ENCODE measurements at places on chromosomes 13 and 19.

DNA sequence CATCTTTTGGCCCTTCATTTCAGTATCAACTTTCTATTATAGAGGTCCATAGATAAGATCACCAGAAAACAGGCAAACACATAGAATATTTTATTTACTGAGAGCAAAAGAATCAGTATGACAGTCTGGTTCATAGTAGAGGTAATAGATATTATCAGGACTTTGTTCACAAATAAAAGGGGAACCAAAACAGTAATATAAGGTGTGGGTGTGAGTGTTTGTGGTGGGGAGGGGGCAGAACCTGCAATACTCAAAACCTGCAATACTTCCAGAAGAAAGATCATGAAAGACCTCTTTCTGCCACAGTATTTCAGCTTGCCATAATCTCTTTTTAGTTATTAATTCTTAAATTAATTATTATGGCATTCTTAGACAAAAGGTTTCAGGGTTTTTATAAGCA is 578.7 kb upstream of the SLITRK1 start:
- no peak for DNase-seq

DNA sequence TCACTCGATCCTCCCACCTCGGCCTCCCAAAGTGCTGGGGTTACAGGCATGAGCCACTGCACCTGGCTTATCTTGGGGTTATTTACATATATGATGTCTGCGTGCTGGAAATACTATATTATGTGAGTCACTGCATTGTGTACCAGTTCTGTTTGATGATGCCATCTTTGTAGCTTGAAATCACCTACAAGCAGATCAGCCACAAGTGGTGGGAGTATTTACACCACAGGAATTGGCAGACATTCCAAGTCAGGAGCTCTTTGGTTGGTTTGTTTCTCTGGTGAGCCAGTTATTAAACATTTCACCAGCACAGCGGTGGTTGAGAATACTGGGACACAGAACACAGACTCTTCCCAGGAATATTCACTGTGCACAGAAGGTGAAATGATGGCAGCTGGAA is 4.5 kb upstream of the TIMM44 start:
- DNase-seq: no peak

DNA sequence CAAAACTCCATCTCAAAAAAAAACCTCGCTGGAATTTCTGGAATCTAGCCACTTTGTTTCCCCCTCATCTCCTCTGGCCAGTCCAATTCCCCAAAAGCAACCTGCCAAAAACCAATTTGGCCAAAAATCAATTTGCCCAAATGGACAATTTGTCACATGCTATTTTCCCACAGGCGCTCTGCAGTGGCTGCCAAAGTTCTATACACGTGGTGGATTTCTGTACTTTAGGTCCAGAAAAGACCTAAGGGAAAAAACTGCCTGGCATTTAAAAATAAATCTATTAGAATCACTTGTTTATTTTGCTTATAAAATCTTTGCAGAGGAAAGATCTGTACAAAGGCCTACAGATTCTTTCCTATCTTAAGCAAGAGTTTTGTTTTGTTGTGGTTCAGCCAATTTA is 79.4 kb downstream of the MAP4K1 start:
- DNase-seq: no peak

GRCh38 chr13:45109102-45109720 is 11.1 kb upstream of the GTF2F2 start:
- DNase-seq: no peak

DNA sequence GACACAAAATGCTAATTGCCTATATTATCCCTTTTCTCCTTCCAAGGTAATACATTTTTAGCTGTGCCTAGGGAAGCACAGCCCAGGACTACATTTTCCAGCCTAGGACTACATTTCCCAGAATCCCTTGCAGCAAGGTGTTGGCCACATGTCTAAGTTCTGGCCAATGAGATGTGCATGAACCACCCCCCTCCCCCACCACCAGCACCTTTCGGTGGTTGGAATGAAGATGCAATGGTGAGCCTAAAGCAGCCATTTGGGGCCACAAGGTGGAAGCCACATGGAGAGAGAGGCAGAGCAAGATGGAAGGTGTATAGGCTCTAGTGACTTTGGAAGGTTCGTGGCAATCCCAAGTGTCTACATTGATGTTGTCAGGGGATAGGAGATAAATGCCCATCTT is 16.2 kb downstream of the UNC13A start:
- no peak for DNase-seq

GRCh38 chr19:3368848-3369336 is 2.5 kb downstream of the NFIC start:
- no peak for DNase-seq

DNA sequence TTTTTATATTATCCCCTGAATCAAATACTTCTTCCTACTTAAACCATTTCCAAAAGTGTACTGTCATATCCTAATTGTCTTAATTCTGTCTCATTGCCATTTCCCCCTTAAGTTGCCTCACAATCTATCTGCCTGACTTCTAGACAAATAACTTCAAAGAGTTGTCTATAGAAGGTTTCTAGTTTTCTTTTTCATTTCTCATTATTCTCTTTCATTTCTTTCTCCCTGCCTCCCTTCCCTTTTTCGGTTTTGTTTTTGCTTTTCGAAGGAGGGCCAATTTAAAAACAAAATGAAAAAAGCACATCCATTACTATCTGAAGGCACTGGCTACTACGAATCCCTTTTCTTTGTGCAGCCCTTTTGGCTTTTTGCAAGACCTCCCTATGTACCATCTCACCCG is 367.2 kb downstream of the DNAJC15 start:
- no peak for DNase-seq

- DNase-seq: no peak
Observed at GRCh38 chr19:1000095-1000494, at the start of gene GRIN3B. Gene GRIN3B (plus strand): TSS chr19:1000419. CDS start chr19:1000438, 19 bp downstream.

- no peak for DNase-seq
Observed at GRCh38 chr19:8700956-8701355, 2.4 kb upstream of the ACTL9 start.

DNA sequence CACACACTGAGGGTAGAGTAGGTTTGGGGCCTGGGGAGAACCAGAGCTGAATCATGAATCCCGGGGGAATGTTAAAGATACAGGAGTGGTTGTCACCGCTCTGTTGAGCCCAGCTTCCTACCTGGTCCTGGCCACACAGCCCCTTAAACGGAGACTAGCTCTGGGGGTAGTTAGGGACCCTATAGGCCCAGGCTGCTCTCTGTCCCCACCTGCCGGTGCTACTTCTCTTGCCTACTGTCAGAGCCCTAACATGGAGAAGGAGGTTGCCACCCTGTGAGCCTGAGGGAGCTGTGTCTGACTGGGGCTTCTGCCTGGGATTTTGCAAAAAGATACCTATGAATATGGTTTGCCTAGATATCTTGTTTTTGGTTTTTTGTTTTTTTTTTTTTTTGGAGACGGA is 36.6 kb upstream of the ZNF429 start:
- no peak for DNase-seq

- no peak for DNase-seq
Observed at GRCh38 chr19:47156861-47157430, 26.3 kb downstream of the SAE1 start.

- no peak for DNase-seq
Observed at GRCh38 chr19:28066161-28066560, 1146.8 kb downstream of the UQCRFS1 start.

- no peak for DNase-seq
Observed at GRCh38 chr13:39542361-39542760, 60.6 kb downstream of the LHFPL6 start.

DNA sequence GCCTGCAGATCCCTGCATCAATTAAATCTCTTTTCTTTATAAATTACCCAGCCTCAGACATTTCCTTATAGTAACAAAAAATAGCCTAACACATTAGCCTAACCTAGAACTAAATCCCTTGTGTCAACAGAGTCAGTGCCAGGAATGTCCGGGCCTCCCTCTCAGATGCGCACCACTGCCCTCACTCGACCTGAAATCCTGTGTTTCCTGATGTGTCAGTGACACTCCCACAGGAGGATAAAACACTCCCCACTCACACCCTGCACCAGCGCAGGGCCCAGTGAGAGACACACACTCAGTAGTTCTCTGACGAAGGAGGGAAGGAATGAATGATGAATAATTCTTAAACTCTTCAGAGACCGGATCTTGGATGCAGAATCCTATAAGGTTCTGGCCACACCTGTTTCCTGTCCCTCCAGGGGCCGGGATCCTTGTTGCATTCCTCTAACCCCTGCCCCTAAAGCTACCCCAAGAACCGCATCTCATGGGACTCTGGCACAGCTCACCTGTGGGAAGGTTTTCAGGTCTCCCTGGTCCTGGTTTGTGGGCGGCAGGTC is 3.1 kb downstream of the CEACAM3 start:
- DNase-seq: no peak

- no peak for DNase-seq
Observed at GRCh38 chr19:58326501-58326913, 287 bp upstream of the ZSCAN22 start.

DNA sequence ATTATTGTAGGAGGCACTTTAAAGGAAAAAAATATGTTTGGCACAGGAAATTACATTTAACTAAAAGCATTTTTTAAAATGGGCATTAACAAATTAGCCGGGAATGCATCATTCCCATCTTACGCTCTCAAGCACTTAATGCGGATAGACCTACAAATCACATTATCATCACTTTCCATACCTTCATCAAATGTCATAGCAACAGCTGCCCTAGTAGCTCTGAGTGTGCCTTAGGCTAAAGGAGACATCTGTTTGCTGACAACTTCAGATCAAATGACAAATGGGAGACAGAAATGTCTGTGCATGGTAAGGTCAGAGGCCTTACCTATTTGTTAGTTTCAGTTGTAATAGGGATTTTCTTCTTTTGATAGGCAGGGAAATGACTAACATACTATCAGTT is 773.2 kb upstream of the SLC10A2 start:
- DNase-seq: no peak

GRCh38 chr13:113839536-113840204 is 24.2 kb downstream of the GAS6 start:
- no peak for DNase-seq

DNA sequence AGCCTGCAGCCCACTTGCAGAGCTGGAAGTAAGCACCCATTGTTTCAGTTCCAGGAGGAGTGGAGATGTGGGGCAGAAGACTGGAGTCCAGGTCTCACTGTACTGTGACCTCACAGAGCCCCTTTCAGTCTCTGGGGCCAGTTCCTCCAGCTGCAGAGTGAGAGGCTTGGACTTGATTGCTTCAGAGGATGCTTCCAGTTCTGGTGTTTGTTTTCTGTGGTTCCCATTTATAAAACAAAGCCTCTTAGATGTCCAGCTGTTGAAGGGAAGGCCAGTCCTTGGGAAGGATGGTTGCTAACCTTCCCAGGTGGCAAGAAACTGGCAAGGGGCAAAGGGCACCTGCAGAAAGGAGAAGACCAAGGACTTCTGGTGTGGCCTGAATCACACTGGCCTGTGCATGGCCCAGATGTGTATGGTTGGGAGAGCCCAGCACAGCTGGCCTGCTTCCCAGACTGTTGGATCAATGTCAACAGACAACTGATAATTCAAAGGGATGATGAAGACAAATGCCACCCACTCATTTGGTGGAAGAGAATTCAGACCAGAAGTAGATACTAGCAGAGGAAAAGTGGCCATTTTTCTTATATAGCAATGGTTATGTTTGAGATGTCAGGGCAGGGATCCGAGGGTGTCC is 218.5 kb downstream of the ZNF536 start:
- no peak for DNase-seq

- no peak for DNase-seq
Observed at GRCh38 chr19:32802840-32803239, 66.7 kb downstream of the SLC7A9 start.

GRCh38 chr13:20503088-20504083 is 22.3 kb downstream of the CRYL1 start:
- DNase-seq: no peak

DNA sequence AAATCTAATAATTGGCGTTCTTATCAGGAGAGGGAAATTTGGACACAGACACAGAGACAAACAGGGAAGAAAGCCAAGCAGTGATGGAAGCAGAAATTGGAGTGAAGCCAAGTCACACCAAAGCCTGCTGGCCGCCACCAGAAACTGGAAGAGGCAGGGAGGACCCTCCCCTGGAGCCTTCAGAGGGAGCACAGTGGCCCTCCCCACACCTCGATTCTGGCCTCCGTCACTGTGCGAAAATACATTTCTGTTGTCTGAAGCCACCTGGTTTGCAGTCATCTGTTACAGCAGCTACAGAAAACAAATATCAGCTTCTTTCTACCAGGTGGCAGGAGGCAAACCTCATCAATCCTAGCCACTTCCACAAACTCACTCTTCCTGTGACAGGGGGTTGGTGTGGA is 8.3 kb upstream of the TLE6 start:
- DNase-seq: no peak

DNA sequence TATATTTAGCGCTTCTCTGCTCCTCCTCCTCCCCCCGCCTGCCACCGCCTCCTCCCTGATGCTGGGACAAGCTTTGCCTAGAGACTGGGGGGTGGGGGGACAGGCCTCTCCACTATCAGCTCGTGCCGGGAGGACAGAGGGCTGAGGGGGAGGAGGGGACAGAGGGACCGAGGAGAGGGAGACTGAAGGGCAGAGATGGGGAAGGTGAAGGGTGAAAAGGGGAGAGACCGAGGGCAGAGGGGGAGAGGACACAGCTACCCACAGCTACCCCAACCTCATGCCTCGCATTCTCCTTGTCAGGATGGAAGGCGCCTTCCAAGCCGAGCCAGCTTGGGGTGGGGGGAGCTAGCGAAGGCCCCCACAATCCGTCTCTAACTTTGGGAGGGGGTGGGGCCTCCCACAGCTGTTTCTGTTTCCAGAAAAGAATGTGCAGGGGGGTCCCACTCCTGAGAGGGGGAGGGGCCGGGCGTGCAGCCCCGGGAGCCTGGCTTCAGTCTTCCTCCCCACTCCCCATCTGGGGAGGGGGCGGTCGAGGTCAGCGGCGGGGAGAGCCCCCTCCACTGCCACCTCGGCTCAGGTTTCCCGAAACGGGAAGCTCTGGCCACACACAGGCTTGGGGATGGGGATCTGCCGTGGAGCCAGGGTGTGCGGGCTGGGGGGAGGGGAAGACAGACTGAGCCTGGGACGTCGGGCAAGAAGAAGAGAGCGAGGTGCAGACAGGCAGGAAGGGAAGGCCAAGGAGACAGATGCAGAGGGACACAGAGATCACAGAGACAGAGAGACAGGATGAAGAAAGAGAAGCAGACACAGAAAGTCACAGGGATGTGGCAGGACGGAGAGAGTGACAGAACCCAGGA is 1.6 kb downstream of the DACT3 start:
- DNase-seq: no peak

GRCh38 chr13:38735665-38736440 is 49.0 kb downstream of the FREM2 start:
- DNase-seq: no peak

GRCh38 chr19:8811315-8812172 is 20.6 kb downstream of the ZNF558 start:
- DNase-seq: no peak

DNA sequence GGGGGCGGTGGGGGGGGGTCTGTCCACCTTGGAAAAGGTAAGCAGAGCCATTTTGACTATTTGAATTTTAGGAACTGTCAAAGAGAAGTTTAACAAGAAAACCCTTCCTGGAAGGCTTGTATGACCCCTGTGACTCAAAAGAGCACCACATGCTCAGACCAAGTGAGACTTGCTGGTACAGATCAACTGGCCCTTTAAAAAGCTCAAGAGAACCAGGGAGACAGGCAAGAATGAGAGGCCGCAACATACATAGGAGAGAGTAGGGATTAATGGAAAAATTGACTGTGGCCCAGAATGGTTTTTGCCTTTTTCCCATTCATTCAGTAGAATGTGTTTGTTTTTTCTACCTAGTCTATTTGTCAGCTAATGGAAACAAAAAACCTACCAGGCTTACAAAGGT is 26.2 kb upstream of the ATP8A2 start:
- no peak for DNase-seq
